ENCODE measurements at places on chromosomes 4 and X.

DNA sequence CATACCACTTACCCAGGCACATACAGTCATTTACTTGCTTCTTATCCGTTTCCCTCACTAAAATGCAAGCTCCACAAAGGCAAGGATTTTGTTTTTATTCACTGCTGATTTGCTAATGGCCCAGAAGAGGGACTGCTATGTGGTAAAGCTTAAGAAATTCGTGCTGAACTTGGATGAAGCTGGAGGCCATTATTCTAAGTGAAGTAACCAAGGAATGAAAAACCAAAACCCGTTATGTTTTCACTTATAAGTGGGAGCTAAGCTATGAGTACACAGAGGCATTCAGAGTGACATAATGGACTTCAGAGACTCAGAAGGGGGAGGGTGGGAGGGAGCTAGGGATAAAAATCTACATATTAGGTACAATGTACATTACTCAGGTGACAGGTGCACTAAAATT is 47.2 kb downstream of the RAB33B start:
- no peak for DNase-seq

DNA sequence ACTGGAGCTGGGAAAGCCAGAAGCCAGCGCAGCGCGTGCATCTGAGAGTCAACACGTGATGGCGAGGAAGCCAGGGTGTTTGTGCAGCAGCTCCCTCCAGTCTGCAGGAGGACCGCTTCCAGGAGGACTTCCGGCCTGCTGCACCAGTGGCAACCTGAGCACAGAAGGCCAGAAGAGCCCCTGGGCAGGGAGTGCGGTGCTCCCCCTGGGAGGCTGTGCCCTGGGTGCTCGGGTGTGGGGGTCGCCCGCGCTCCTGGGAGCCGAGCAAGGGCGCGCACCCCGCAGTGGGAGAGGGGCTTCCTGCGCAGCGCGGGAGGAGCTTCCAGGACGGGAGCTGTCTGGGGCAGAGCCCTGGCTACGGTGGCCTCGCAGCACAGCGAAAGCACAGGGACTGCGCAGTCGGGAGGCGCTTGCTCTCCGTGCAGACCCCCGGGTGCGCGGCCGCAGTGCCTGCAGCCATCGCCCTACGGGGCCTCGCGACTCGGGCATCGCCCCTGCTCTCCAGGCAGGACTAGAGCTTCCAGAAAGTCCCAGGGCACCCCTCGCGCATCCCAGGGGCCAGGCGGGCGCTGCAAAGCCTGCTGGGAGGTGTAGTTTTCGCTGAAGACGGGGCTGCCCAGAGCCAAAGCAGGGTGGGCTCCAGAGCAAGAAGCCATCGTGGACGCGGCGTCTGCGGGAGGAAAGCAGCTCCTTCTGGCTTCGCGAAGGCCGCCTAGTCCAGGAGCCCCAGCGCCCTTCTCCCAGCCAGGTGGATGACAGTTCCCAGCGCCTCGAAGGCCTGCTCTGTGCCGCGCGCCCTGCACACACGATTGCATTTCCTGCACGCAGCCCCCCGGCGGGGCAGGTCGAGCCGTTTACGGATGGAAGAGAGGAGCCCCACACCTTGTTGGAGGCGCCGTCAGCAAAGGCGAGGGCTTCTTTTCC is 24.1 kb upstream of the WFS1 start:
- DNase-seq, result no peak

DNA sequence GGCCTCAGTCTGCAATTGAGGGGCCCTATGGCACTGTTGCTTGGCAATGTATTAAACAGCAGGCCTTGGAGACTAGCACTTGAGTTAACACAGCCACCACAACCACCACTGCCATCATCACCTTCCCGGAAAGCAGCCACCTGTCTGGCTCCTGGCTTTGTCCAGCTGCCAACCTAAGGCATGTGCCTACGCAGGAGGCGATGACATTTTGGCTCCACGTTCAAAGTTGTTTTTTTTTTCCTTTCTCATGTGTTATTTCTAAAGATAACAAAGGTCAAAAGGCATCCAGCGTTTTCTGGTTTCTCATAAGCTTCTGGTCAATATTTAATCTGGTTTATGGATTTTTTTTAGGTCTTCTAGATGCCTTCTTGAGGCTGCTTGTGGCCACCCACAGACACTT is 7.5 kb downstream of the CLDN2 start:
- no peak for DNase-seq

DNA sequence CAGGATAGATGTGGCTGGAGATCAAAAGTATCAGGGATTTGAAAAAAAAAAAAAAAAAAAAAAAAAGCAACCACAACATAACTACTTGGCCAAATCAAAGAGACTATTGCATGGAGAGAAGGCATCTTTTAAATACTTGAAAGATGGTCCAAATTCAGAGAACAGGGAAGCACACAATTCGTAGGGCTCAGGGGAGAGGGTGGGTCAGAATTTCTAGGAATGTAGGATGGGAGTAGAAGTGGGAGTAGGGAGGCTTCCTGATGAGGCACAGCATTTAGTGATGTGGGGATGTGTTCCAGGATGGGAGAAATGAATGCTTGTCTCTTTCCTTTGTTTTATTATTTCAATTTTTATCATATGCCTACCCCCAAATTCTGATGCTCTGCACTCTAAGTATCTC is 36.3 kb downstream of the RTL3 start:
- DNase-seq, result no peak

GRCh38 chrX:22081475-22082092 is 49.5 kb downstream of the PHEX start:
- DNase-seq, result peak; percentile 58

- DNase-seq, result no peak
These were observed 132.2 kb upstream of the TRIM2 start for GRCh38 chr4:153071958-153072598.

GRCh38 chr4:25299476-25300203 is 12.9 kb upstream of the ZCCHC4 start:
- DNase-seq, result no peak

- DNase-seq, result no peak
These were observed 60.2 kb downstream of the GASK1B start for GRCh38 chr4:158112611-158113010.

DNA sequence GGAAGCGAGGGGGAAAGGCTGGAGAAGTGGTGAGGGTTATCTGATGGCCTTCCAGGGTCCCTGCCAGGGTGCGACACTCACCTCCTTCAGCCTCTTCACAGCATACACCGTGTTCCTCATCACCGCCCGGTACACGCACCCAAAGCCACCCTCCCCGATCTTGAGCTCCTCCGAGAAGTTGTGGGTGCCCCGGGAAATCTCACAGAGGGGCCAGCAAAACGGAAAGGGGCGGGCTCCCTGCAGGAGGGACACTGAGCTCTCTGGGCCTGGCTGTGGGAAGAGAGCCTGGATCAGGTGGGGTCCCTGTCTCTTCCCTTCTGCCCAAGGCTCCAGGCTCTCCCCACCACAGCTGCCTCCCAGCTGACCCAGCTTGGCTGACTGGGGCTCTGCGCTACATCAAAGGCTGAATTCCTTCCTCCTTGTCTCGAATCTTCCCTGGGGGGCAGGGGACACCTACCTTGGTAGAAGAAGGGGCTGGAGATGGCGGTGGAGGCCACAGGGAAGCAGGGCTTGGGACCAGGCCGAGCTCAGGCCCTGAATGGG is 1.1 kb downstream of the IRAK1 start:
- no peak for DNase-seq

DNA sequence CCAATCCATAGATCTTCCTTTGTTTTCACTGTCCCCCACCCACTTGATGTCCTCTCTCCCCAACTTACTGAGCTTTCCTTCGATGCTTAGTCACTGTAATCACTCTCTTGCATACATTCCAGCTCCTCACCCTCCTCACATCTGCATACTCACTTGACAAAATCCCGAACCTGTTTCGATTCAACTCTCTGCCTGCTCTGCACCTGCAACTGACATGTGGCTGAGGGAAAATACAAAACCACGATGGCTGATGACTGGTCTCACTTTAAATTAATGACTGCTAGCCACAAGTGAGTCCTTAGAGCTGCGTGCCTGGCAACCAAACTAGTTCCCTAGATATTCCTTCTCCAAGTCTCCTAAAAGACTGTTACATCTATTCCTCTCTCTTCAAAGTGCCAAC is 70.4 kb upstream of the FHL1 start:
- no peak for DNase-seq

DNA sequence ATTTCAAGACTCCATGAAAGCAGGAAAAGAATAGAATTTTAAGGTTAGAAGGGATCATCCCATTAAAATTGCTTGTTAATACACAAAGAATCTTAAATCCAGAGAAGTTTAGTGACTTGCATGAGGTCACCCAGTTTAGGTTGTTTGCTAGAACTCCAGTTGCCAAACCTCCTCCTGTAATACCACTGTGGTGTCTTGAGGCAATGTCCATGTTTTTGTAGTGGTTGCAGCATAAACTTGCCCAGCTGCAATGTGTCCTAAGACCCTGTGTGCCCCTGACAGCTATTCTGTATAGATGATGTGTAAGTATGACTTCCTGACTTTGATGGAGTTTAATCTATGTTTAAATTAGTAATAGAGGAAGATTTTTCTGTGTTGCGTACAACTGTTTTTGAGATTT is 6.3 kb downstream of the SFRP2 start:
- DNase-seq, result no peak

DNA sequence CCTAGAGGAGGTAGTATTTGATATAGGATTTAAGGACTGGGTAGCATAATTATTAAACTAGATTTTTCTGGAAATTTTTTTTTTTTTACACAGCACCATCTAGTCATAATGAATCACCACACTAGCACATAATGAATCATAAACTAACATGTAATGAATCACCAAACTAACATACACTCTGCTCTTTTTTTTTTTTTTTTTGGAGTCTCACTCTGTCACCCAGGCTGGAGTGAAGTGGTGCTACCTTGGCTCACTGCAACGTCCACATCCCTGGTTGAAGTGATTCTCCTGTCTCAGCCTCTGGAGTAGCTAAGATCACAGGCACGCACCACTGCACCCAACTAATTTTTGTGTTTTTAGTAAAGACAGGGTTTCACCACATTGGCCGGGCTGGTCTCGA is 92.5 kb downstream of the FAM13A start:
- no peak for DNase-seq

DNA sequence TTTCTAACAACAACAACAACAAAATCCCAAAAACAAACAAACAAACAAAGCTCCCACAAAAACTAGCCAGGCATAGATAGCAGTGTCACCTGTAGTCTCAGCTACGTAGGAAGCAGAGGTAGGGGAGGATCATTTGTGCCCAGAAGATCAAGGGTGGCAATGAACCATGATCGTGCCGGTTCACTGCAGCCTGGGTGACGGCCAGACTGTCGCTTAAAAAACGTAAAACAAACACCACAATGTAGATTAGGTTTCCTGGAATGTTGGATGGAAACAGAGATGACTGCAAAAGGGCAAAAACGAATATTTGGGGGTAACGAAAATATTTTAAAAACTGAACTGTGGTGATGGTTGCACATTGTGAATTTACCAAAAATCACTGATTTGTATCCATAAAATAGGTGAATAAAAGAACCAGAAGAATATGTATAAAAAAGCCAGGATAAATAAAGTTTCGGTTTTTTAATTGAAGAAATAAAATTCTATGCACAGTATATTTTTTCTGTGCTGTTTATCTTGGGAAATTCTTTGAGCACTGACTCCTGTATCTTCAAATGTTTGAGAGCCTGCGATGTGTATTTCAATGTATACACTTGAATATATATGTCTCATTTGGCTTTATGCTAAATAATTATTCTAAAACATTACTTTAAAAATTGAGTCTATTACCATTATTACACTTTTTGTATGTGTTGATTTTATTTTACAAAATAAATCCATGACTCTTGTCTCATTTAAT is 1477.0 kb downstream of the PCDH7 start:
- DNase-seq, result no peak

- no peak for DNase-seq
These were observed 139.6 kb downstream of the UNC5C start for GRCh38 chr4:95409127-95409526.

GRCh38 chrX:153725039-153725831 is 579 bp downstream of the ABCD1 start:
- no peak for DNase-seq

GRCh38 chrX:149508467-149508866 is 3.4 kb upstream of the IDS start:
- no peak for DNase-seq

GRCh38 chr4:147943159-147943638 is 211.3 kb downstream of the ARHGAP10 start:
- DNase-seq, result no peak

DNA sequence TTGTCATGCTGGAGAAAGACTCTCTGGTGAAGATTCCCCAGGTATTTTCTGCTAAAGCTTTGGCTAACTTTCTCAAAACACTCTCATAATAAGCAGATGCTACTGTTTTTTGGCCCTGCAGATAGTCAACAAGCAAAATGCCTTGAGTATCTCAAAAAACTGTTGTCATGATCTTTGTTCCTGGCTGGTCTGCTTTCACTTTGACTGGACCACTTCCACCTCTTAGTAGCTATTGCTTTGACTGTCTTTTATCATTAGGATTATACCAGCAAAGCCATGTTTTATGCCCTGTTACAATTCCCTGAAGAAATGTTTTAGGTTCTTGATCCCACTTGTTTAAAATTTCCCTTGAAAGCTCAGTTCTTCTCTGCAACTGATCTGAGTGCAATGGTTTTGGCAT is 231.5 kb downstream of the SLC7A11 start:
- DNase-seq, result no peak

GRCh38 chr4:8404791-8405515 is 35.6 kb downstream of the ACOX3 start:
- DNase-seq, result no peak

DNA sequence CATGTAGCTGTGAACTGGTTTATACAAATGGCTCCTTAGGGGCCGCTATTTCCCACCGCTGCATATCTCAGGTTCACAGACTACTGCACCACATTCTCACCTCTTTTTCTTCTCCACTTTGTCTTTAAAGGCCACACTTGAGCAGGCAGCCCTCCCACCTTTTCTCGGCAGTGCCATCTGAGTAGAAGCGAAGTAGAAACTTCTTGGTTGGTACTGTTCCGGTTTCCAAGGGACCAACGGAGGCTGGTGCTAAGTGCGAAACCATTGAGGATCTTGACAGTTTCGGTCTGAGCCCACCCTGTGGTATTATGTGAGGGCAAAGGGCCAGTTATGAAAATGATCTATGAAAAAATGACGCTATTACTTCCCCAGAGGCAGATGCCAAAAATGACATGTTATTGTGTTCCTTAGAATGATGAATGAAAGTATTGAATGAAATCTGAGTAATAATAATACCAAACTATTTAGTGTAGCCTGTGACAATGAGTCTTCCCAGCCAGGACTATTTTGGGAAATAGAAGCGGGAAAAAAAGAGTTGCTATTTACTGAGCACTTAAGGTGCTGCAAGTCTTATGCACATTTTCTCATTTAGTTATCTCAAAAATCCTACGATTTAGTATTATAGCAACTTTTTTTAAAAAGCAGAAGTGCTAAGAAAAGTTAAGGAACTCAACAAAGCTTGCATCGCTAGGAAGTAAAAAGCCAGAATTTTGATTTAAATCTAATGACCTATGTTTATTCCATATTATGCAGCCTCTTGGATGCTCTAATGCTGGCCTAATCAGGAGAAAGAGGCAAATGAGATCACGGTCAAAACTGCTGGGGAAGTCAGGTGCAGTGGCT is 29.6 kb upstream of the CHRNA9 start:
- DNase-seq, result peak; percentile 50

DNA sequence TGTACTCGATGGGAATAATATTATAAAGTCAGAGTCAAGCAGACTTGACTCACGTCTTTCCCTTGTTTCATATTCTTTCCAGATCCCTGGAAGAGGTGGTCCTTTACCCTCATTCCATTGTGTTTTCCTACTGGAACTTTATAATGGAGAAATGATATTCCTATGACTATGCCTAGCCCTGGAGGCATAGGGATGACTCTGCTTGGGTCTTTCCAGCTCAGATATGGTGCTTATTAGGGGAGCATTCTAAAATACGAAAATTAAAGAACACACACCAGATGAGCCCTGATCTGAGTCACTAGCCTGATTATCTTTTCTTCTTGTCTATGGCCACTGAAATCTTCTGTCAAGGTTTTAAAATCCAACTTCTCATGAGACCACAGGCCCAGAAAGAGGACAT is 231.4 kb downstream of the ANKRD50 start:
- no peak for DNase-seq

Measured in stimulated activated CD4-positive, alpha-beta T cell treated with anti-CD3 and anti-CD28 coated beads, Interleukin-15, amount 100 ng/mL, for 48 hours (primary cell).